ENCODE measurements at places on chromosomes 13 and 19.

- no peak for DNase-seq
Observed at GRCh38 chr13:111904701-111905608, 162.0 kb upstream of the SOX1 start.

DNA sequence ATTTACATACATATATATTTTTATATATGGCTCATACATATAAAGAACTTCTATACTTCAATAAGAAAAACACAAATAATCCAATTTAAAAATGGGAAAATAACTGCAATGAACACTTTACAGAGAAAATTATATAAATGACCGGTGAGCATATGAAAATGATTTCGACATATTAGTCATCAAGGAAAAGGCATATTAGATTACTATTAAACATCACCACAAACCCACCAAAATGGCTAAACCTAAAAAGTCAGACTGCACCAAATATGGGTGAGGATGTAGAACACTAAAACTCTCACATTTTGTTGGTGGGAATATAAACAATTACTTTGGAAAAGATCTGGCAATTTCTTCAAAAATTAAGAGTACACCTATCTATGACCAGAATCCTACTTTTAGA lies 316.2 kb downstream of the ENOX1 start:
- no peak for DNase-seq

- peak; percentile 64 for DNase-seq
Observed at GRCh38 chr13:45015300-45015699, 26.0 kb downstream of the GPALPP1 start.

GRCh38 chr13:27374650-27375049 lies 49.8 kb upstream of the GTF3A start:
- DNase-seq = peak; percentile 82

GRCh38 chr19:19319732-19320360 lies 463 bp downstream of the SUGP1 start:
- DNase-seq = no peak

- DNase-seq = peak; percentile 83
Observed at GRCh38 chr13:31424130-31424729, 224.5 kb downstream of the B3GLCT start.

DNA sequence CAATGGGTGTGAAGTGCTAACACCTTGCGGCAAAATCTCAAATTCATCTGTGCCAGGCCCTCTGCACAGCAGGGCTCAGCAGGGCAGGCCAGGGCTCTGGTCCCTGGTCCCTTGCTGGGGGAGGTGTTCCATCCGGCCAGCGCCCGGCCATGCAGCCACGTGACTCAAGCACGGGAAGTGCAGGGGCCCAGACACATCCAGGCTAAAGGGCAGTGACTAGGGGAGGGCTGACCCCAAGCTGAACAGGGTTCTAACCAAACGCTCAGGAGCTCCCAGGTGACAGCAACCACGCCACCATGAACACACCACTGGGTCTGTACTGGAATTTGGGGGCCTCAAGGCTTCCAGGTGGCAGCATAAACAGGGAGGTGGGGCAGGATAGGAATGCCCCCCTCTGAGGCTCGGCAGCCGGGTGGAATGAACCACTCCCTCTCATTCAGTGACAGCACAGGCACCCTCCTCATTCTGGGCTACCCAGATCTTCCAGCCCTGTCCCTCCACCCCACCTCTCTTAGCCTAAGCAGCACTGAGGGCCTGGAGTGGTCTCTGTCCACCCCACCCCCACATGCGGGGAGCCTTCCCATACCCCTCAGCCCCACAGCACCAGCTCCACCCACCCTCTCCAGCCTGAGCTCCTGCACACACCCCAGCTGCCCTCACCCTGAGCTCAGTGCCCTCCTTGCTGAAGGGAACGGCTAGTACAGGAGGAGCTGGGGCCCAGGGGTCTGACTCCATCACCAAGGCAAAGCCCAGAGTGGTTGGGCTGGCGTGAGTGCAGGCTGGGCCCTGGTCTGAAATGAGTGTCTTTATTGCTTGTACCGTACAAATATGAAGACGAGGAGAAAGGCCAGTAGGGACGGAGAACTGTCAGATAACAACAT lies 5.3 kb upstream of the CCNP start:
- DNase-seq = peak; percentile 76

GRCh38 chr13:30871588-30872275 lies 34.3 kb upstream of the MEDAG start:
- DNase-seq = no peak

DNA sequence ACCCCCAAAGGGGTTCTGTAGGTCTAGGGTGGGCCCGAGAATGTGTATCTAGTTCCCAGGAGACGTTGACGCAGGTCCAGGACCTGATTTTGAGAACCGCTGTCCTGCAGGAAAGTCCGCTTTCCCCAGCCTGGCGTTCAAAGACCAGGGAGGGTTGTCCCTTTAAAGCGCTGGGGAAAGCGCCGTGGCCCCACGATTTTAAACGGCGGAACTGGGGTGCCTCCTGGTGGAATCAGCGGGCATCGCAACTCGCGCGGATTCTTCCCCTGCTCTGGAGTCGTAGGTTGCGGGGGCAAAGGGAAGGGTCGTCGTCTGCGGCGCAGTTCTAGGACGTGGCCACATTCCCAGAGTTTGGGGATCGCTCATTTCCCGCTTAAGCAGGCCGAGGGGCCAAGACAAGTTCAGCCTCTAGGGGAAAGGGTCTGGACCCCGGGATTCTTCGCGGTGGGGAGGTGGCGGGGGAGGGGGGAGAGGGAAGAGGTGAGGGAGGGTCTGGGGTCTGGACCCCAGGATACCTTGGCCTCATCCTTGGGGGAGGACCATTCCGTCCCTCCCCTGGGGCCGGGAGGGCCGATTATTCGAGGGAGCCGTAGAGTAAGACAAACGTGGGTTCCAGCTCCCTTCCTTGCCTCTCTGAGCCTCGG lies 7.7 kb downstream of the PNMA8B start:
- DNase-seq = peak; percentile 70

DNA sequence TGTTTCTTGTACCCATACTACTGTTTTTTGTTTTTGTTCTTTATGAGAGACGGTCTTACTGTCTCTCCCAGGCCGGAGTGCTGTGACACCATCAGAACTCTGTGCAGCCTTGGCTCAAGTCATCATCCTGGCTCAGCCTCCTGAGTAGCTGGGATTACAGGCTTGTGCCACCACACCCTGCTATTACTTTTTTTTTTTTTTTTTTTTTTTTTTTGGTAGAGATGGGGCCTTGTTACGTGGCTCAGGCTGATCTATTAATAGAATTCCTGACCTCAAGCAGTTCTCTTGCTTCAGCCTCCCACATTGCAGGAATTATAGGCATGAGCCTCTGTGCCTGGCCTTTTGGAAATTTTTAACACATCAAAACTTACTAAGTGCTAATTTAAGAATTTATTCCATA lies 2.9 kb upstream of the ZNF304 start:
- no peak for DNase-seq

DNA sequence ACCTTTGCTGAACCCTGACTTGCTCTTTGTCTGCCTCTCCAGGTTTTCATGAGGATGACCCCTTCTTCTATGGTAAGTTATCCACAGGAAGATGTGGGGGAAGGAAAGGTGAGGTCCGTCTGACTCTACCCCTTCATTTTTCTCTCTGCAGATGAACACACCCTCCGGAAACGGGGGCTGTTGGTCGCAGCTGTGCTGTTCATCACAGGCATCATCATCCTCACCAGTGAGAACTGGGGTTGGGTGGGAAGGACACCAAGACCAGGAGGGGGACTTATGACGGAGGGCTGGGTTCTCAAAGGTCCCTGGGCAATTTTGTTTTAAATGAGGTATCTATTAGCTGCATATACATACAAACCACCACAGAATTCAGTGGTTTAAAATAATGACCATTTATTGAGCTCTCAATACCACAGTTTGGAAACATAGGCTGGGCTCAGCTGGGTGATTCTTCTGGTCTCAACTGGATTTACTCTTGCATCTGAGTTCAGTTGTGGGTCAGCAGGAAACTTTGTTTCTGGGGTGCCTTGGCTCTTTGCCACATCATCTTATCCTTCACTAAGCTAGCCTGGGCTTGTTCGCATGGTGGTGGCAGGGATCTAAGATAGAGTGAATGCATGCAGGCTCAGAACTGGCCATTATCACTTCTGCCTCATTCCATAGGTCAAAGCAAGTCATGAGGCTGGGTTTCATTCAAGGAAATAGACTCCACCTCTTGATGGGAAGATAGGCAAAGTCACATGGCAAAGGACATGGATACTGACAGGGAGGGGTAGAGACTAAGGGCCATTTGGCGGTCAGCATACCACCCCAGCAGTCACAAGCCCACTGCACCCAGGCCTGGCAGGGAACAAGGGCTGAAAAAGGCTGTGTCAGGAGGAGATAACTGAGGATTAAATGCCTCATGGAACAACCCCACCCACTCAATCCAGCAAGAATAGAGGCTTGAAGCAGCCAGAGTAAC lies 11.8 kb downstream of the FXYD5 start:
- no peak for DNase-seq
